ENCODE measurements at places on chromosomes 3 and 15.

- DNase-seq: no peak
Observed at GRCh38 chr3:43073116-43073835, 32.6 kb downstream of the POMGNT2 start.

DNA sequence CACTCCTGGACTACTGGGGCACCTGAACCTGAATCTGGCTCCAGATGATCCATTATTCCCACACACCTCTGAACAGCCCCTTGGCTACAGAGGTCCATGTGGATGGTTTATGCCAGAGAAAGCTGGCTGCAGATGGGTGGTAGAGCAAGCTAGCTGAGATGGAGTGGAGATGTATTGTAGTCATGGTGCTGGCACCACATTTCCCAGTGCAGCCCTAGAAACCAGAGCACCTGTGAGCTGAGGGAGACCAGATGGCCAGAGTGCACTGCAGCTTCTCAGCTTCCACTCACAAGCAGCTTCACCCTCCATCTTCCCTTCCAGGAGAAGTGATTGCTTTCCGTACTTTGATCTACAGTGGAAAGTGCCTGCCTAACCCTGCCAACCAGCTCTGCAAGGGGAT, 29.9 kb downstream of the RBP1 start:
- no peak for DNase-seq

DNA sequence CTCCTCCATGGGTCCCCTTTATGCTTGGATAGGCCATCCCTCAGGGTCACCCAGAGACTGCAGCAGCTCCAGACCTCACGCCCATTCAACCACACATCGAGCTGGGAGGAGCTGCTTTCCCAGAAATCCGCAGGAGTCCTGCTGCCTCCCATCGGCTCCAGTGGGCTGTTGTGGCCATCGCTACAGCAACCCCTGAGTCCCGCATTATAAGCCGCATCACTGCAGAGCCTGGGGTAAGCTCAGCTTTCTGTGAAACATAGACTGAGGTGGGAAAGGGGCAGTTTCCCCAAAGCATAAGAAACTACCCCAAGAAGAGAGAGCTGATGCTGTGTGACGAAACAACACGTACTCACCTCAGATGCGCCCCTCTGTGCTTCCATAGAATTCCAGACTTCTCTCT, 35.7 kb downstream of the MRPL46 start:
- no peak for DNase-seq

DNA sequence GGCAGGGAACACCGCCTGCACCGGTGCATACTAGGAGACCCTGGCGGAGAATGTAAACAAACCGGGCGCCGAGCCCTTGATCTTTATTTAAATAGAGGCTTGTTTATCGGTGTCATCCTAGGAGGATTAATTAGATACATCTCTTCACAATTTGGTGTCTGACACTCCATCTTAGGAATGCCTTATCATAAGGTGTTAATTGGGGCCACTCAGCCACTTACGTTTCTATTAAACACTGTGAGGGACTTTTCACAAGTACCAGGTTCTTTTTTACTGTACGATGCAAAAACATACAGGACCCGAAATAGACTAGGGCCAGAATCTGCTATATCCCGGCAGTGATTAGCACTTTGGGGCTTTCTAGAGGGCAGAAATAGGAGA, 8.0 kb downstream of the EOMES start:
- no peak for DNase-seq

DNA sequence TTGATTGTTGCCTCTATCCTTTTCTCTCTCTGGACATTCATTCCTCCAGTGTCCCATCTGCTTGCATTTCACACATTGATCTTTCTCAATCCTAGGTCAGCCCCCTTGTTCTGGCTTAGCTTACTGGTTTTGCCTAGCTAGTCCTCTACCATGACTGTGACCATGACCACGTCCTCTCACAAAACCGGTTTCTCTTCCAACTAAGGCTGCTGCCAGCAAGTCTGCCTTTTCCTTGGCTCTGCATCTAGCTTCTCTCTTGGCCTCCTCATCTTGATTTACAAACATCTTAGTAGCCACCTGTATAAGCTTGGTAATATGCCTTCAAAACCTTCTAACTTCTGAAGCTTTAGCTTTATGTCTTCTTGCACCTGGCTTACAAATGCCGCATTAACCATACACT, 167.2 kb downstream of the STXBP5L start:
- DNase-seq: no peak

- no peak for DNase-seq
Observed at GRCh38 chr3:21158861-21159542, 592.0 kb downstream of the ZNF385D start.

- DNase-seq: no peak
Observed at GRCh38 chr3:170622369-170623159, 36.7 kb upstream of the SLC7A14 start.

DNA sequence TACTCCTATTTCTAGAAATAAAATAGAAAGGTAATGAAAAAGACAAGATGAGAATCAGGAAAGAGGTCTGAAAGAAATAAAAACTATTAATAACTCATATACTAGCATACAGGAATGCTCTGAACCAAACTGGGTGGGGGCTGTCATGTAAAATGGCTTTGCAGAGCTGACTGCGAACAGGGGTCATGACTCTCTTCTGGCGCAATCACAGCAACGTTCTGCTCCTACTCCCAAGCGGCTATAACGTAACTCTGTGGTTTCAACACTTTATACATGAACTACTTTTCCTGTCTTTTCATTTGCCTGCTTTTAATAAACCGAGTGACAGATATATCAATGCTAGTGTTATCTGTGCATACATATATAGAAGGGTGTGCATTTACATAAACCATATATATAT, 116.7 kb downstream of the DLG1 start:
- DNase-seq: no peak

DNA sequence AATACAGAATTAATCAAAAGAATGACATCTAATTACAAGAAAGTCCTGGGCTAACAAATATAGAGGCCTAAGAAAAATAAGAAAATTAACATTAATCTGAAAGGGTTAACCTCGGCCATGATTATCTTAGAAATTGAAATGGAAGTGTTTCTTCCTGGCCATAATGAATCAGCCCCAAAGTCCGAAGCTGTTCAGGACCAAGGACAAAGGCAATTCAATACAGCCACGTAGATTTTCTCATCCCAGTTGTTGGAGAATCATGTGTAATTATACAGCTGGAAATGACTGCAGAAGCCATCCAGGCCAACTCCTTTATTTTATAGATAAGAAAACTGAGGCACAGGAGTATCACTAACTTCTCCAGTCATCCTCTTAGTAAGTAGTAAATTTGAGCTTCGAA, 38.0 kb upstream of the GBE1 start:
- no peak for DNase-seq

GRCh38 chr15:58297639-58298038, 134.2 kb upstream of the LIPC start:
- DNase-seq: no peak

- DNase-seq: no peak
Observed at GRCh38 chr15:67059127-67059553, 6.3 kb upstream of the SMAD3 start.

GRCh38 chr15:88764448-88764847, 38.8 kb upstream of the ACAN start:
- DNase-seq: no peak

DNA sequence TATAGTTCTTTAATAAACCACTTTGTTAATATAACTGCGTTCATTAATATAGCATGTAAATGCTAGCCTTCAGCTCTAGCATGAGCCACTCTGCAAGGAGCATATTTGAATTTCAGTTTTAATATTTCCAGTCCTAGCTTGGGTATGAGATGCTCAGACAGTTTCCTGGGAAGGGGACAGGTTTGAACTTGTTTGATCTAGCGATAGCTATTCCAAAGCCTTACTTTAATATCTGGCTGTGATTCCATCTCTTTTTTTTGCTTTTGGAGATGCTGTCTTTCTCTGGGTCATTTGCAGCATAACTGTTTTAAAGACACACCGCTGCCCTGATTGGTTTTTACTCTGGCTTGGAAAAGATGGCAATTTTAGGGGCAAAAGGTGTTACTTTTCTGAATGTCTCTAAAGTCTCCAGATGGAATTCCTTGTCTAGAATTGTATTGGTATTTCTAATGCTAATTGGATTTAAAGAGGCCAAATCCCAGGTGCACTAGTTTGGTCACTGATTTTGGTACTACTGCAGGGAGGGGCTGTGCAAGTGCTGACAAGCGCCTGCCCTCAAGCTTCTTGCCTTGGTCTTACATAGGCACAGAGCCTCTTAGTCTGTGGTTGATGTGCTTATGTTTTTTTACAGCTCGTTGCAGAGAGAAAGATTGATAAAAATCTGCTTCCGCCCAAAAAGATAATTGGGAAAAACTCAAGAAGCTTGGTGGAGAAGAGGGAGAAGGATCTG, 2.8 kb downstream of the NISCH start:
- DNase-seq: no peak

DNA sequence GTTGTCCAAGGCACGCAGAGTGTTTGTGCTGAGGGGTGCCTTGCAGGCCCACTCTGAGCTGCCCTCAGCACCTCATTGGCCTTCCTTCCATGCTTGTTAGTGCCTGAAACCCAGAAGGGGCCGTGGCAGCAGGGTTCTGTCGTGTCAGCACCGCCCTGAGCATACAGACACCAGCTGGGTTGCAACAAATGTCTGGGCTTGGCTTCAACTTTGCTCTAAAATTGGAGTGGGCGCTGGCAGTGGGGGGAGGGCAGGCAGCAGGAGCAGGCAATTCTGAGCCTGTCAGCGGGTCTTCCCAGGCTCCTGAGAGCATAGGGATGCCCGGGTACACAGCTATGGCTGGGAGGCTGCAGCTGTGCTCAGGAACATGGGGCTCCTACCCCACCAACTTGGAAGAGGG, 464.3 kb downstream of the EPHA3 start:
- no peak for DNase-seq

DNA sequence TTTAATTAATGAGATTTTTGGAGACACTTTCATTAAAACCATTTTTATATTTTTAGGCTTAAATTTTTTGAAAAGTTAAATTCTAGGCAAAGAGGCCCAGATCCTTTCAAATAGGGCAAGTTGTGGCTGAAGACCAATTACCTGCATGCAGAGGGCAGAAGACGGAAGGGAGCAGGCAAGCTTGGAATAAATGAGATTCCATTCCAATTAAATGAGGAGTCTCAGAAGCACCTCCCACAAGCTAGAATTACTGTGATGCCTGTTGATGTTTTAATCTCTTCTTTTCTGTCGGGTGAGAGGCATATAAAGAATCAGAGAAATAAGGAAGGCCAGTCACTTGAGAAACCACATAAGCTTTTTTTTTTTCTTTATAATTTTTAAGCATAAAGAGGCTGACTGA, 46.8 kb downstream of the KBTBD8 start:
- no peak for DNase-seq

DNA sequence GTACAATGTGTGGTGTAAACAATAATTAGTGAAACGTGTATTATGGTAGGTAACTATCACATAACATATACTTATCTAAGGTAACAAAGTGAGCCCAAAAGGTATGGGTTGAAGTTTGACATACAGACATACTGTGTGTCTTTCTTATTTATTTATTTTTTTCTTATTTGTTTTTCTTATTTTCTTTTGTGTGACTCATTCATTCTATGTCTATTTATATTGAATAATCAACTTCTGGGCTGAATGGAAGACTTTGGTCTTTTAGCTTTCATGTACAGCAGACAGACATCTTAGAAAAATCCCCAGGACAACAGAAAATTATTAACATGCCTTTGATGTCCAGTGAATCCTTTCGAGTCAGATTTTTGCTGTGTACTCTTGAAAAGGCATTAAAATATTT, 200.3 kb upstream of the SLC2A2 start:
- DNase-seq: no peak
